Fibroblast of mammary gland (primary cell): ENCODE measurements at places on chromosomes 16 and 17.

DNA sequence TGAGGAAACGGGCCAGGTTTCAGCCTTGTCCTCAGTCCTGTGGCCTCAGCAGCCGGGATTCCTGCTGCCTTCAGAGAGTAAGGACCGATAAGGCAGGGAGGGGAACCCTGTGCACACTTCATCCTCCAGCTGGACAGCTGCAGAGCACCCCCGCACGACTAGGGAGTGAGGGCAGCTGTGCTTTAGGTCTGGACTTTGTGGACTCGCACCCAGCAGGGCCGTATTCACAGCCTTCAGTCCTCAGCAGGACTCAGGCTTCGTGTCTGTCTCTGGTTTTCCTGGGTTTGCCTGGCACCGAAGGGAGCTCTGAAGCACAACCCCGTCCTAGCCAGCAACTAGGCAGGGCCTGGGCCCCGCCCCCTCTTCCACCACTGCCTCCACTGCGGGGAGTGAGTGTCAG is 45.8 kb upstream of the CACNG5 start:
- no peak for DNase-seq

GRCh38 chr17:55495239-55495638 is 16.0 kb downstream of the SMIM36 start:
- no peak for DNase-seq

DNA sequence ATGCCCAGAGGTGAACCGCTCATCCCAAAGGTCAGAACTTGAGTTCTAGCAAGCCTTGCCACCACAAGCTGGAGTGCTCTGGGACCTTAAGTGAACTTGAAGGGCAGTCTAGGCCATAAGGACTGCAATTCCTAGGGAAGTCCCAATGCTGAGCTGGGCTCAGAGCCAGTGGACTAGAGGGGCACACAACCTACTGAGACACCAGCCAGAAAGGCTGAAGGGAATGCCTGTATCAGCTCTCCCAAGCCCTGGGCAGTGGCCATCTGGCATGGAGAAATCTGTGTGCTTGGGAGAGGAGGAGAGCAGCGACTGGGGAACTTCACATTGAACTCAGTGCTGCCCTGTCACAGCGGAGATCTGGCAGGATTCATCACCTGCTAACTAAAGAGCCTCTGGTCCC is 201.3 kb downstream of the CEP112 start:
- no peak for DNase-seq

GRCh38 chr16:65070831-65071432 is 50.9 kb downstream of the CDH11 start:
- DNase-seq = peak; percentile 100

DNA sequence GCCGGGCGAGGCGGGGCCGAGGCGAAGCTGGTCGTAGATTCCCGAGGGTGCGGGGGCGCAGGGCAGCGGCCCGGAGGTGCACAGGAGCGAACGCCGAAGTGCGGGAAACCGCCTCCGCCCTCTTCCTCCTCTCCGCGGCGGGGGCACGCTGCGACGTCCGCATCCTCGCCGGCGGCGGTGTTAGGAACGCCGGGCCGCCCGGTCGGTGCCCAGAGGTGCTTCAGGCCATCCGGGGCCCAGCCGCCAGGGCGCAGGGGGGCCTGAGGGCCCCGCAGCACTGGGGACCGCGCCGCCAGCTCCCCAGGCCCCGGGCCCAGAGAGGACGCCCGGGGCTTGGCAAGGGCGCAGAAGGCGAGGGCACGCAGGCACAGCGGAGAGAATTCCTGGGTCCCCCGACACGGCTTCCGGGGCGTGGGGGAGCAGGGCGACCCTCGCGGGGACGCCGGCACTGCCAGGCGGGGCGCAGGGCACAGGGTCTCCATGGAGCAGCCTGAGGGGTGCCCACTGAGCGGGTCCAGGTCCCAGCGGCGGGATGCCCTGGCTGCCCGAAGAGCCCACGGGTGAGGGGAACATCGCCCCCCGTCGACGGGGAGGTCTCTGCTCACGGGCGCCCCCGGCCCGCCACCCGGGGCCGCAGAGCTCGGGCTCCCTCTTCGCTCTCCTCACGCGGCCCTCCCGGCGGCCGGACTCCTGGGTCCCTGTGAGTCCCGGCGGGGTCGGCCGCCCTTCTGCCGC is 576 bp downstream of the EPOP start:
- no peak for DNase-seq

- no peak for DNase-seq
Observed at GRCh38 chr17:31649302-31649701, 209.7 kb downstream of the COPRS start.

- peak; percentile 30 for DNase-seq
Observed at GRCh38 chr17:39271546-39271945, 45.8 kb upstream of the STAC2 start.

GRCh38 chr17:82985973-82986372 is 93.4 kb upstream of the METRNL start:
- peak; percentile 23 for DNase-seq

GRCh38 chr17:43854498-43854897 is 7.5 kb downstream of the CD300LG start:
- DNase-seq = no peak

- peak; percentile 27 for DNase-seq
Observed at GRCh38 chr17:32519228-32520103, 32.7 kb downstream of the CDK5R1 start.

DNA sequence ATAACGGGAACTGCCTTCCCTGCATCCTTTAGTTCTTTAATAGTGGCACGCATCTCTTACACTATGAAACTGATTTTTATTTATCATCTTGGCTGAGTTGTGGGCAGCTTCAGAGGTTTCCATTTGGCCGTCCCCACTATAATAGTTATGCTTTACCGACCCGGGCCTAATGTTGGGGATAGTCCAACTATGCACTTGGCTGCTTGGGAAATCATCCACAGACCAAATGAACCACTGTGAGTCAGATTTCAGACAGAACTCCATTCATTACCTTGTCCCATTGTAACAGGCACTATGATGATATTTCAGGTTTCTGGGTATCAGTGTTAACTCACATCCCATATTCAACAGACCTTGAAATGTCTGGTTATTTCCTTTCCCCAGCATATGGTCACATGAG is 6.1 kb upstream of the SLFN5 start:
- no peak for DNase-seq

DNA sequence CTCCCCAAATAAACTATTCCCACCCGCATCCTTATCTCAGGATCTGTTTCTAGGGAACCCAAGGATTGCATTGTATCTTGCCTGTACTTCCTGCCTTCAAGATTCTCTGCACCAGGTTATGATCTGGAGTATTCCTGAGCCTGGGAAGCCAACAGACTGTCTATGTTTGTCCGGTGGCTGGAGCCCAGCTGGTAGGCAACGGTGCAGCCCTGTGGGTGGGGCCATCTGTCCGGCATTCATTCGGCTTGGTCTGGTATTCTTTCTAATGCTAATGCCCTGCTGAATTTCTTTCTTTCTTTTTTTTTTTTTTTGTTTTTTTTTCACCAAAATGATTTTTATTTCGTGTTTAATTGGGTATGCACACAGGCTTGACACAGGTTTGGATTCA is 20.7 kb upstream of the TVP23A start:
- no peak for DNase-seq

DNA sequence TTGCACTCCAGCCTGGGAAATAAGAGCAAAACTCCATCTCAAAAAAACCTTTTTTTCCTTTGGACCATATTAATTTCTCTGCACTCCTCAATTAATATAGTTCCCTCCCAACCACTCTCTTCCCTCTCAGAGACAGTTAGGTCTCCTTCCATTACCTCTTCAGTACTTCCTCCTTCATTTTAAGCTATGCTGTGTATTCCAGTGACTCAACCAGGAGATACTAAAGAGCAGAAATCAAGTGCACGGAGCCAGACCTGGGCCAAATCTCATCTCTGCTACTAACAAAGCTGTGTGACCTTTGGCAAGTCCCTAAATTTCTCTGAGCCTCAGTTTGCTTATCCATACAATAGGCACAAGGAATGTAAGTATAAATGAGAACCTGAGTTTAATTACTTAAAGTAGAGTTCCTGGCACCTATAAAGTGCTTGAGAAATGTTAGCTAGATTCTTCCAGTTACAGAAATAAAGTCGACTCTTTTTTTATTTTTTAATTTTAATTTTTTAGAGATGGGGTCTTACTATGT is 8.5 kb downstream of the PECAM1 start:
- DNase-seq = no peak

- DNase-seq = peak; percentile 68
Observed at GRCh38 chr16:22898874-22899348, 84.9 kb downstream of the HS3ST2 start.

DNA sequence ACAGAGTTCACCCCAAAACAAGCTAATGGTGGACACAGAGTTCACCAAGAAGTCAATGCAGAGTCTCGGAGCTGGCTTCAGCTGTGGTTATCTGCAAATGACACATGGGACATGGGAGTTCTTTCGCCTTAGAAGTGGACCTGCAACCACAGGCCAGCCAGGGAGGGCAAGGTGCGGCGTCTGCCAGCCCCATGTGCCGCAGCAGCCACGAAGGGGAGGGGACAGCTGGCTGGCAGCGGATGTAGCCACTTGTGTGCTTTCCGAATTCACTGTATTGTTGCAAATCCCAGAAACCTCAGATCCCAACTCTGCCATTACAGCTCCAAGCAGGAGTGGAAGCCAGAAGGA is 24.8 kb downstream of the LMF1 start:
- DNase-seq = no peak

- DNase-seq = no peak
Observed at GRCh38 chr17:49471089-49471683, 23.9 kb upstream of the NGFR start.

DNA sequence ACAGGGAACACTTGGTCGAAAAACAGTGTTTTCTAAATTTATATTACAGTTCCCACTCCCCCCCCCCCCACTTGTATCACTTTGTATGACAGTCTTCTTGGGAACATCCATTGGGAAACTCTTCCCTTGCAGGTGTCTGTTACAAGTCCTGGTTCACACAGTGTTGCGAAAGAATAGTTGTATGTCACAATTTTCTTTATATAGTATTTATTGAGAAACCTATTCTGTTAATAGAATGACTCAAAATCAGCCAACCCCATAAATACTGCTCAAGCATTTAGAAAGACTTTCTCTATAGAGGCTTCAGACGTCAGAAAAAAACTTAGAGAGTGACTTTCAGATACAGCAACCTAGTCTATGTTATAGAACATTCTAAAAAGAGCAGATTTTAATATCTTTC is 414.4 kb downstream of the WWOX start:
- DNase-seq = peak; percentile 58

- no peak for DNase-seq
Observed at GRCh38 chr17:22090263-22090935, 398.1 kb downstream of the KCNJ18 start.

DNA sequence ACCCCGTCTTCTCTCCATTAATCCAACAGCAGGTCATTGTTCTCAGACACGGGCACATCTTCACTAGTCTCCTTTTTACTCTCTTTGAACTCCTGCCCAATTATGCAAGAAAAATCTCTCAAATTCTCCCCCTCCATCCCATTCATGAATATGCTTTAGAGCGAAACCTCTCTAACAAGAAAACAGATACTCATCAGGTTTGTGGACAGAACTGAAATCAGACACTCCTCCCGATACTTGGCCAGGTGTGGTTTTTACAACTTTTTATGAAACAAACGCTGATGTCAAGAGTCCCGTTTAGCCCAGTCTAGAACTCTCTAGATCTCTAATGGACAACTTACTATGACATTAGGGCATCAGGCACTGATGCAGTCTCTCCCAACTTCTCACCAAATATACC is 40.9 kb downstream of the PIK3R5 start:
- DNase-seq = no peak

DNA sequence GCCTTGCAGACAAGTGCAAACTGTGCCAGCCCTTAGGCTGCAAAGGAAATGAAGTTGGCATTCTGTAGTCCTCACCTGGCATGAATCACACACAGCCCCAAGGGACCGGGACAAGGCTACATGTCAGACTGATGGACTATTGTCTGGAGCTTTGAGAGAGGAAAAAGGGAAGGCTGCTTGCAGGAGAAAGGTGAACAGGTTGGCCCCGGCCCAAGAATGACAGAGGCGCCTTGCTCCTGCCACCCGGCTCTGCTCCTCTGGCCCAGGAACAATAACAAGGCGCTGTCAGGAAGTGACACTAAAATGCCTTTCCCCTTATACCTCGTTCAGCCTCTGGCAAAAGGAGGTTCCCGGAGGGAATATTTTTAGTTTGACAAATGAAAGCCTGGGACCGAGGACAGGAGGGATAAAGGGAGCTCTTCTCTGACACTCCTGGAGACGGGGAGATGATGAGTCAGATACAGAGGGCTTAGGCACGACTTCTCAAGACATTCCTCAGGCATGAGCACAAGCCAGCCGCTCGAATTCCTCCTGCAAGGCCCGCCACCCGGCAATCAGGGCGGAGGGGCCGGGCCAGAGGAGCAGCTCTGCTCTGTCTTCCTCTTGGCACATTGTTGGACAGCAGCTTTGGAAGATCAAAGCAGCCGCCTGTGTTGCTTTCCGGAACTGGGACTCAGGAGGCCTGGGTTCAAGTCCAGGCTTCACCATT is 105.8 kb downstream of the NOG start:
- peak; percentile 95 for DNase-seq

DNA sequence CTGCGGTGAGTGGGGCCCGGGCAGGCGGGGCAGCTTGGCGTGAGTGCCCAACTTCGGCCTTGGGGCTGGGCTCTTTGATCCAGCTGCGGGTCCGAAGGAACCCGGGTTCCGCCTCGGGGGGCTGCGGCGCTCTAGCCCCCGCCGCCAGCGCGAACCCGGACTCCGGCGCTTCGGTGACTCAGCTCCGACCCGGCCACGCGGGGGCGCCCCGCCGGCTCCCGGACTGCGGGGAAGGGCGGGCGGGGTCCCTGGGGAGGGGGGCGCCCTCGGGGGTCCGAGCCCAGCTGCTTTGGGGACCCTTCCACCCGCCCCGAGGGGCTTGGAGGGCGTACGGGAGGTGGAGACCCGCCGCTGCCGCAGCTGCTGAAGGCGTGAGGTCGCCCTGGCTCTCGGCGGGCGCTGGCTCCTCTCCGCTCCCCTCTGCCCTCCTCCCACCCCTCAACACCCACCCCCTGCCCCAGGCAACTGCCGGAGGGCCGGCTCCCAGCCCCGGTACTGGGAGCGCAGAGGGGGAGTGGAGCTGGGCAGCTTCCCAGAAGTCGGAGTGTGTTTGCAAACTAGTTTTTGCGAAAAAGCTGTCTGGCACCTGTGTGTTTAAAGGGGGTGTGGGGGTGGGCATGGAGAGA is 516 bp downstream of the CPNE2 start:
- no peak for DNase-seq

GRCh38 chr17:82892899-82893565 is 53.2 kb upstream of the ZNF750 start:
- DNase-seq = no peak

- DNase-seq = no peak
Observed at GRCh38 chr17:55314061-55314783, 49.5 kb downstream of the HLF start.

- DNase-seq = no peak
Observed at GRCh38 chr16:68387301-68387700, 61.0 kb downstream of the SMPD3 start.
